ENCODE measurements at places on chromosomes 3 and 15. TPM values are rescaled to one million over a fixed set of nuclear protein-coding genes. Genes with fewer than 3 reads are reported as not detected.

The ADGRG7 gene
- total RNA-seq, result 5.8 TPM

- DNase-seq, result no peak
Observed at GRCh38 chr3:13647298-13648059, 98.6 kb downstream of the FBLN2 start.

DNA sequence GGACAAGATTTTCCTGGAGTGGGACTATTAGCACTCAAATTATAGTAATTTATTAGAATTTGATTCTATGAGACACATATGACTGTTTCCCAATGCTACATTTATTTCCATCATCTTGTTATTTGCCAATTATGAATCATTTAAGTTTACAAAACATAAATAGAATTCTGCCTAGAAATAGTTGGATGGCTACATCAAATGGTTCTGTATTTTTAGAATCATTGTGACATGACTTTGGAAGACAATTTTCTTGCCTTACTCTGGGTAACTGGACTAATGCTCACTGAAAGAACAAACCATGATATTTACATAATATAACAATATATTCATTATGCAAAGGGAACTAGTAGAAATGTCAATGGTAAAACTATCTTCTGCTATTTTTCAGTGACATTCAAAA is 173.5 kb downstream of the ZIC1 start:
- no peak for DNase-seq

DNA sequence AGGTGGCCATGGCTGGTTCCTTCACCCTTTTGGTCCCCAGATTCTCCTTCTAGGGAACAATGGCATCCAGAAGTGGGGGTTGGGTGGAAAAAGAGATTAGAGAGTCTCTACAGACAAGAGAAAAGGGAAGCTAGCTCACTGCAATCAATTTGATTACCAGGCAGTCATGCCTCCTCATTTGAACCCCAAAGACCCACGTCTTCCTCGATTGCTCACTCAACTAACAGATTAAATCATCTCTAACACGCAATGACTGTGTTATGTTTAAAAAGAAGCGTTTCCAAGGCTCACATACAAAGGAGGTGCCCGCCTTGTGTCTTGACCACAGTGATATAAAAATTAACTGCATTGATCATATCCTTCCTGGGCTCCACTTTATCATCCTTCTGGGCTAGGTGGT is 57.6 kb downstream of the BHLHE40 start:
- no peak for DNase-seq

DNA sequence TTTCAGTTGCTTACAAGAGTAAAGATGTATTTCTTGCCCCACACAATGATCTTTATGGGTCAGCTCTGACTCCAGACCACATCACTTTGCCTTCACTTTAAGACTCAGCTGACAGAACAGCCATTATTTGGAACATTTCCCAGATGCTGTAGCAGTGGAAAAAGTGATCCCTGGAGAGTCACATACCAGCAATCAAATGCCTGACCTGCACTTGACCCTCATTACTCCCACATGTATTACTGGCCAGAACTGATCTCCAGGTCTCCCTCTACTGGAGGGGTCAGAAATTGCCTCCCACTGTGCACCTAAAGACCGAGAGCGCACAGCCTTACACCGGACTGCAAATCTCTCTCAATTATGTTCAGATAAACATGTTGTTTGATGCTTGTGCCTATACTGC is 88.6 kb upstream of the ZNF385D start:
- no peak for DNase-seq

The LRTM1 gene
- not detected for total RNA-seq

GRCh38 chr3:181752202-181752671 is 40.5 kb downstream of the SOX2 start:
- no peak for DNase-seq

DNA sequence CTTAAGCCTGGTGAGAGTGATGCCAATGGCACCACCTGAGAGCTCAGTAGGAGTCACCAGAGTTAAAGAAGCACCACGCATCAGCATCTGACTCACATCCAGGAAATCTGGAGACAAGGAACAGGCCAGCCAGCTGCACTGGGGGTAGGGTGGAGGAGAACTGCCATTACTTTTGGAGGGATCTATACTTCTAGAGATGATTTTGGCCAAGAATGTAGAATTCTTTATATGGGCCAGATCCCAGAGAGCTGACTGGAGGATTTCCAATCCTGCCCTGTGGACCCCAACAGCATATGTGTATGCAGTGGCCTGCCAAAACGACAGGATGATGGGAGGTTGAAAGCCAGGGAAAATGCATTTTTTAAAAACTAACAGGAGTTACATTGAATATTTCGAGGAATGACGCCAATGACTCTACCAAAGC is 29.8 kb downstream of the CCR3 start:
- DNase-seq, result no peak

The CLSTN2 gene
- 2.8 TPM for total RNA-seq

The GOLGA8T gene
- total RNA-seq, result not detected

The CD80 gene
- not detected for total RNA-seq

DNA sequence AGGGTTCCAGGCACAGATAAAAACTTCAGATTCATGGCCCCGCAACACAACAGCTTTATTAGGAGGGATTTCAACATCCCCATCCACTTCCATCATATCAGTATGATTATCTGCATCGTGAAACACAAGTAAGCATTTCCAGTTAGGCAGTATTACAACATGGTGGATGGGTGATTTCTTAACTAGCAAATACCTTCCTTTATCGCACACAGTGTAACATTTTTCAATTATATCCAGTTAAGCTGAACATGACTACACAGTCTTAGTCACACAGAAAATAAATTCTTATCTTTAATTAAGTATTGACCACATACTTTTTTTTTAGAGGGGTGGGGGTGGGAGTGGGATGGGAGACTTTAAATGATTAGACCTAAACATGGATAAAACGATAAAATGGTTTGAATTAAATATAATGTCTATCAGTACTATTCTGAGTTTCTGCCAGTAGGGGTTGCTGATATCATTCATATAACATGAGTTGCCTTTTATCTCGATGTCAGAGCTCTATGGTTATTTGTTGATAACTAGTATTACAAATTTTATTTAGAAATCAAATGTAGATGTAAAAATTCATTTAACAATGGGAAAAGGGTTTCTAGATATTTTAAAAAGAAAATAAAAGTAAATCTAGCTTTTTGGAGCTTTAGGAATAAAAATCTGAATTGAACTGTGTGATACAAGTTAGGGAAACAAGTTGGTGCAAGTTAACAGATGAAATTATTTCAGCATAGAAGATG is 146.6 kb downstream of the TBL1XR1 start:
- DNase-seq, result no peak

GRCh38 chr15:49664716-49665115 is 43.9 kb downstream of the DTWD1 start:
- DNase-seq, result no peak

The HHLA2 gene
- 158 TPM for total RNA-seq

DNA sequence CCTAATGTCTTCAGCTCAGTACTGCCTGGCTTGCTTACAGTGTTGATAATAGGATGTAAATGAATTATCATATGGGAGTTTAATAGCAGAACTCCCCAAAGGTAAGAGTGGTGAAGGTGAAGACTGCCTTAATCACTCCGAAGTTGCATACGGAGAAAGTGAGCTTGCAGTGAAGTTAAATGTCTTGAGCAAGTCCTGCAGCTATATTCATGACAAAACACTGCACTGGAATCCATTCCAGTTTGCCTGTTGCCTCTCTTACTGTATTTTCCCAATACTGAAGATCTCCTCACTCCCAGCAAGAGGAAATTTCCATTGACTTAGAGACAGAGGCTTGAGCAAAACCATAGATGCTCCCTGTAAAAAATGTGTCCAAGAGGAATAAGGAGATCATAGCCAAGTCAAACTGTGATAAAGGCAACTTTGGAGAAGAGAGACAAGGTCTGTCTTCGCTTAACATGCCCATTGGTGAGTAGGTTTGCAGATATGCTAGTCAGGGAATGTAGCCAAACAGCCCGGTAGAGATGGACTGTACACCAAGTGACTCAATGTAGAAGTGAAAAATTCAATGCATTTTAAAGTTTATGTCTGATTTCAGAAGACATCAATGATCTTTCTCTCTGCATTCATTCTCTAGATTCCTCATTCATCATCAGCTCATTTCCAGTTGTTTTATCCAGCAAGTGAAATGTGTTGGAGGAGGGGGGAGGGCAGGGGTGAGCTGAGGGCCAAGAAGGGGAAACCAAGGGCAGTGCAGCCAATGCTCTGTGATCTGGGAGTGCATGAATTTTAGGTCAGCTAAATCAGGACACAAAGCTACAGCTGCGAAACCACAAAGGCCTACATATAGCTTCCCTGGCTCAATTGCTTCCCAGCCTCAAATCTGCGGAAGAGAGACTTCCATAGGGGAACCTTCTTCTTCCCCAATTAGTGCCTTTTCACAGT is 667.1 kb upstream of the NR2F2 start:
- DNase-seq, result no peak

Data from Peyer's patch (tissue), 4 donors.